ENCODE measurements at places on chromosomes 4 and X.

DNA sequence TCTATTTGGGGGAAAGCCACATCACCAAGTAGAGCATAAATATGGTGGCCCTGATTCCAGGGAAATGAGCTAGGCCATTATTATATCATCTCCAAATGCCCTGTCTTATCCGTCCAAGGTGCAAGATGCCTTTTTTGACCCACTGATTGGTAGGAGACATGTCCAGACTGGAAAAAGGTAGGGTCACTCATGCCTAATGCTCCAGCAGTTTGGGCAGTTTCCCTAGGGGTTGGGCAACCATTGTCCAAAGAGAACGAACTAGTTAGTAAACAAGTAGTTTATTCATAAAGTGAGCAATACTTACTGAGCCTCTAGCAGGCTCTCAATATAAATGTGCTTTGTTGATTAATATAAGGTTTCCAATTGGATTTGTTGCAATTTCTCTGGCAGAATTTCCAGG lies 6.2 kb downstream of the FHDC1 start:
- no peak for DNase-seq

GRCh38 chr4:75895744-75896314 lies 6.4 kb downstream of the PPEF2 start:
- peak; percentile 57 for DNase-seq

DNA sequence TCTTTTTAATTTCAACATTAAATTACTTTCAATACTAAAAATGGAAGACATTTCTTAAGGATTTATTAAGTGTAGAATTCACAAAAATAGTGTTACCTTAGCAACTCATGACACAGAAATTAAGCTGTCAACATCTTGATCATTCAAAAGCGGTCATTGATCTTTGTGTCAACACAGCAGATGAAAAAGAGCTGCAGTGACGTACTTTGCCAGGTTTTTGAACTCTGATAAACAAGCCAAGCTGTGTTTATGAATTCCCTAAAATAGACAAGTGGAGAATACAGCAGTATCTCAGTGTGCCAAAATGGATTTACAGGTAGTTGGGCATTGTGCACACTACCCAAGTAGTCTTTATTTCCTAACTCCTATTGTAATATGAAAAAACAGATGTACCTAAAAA lies 1141.8 kb upstream of the PCDH7 start:
- no peak for DNase-seq

DNA sequence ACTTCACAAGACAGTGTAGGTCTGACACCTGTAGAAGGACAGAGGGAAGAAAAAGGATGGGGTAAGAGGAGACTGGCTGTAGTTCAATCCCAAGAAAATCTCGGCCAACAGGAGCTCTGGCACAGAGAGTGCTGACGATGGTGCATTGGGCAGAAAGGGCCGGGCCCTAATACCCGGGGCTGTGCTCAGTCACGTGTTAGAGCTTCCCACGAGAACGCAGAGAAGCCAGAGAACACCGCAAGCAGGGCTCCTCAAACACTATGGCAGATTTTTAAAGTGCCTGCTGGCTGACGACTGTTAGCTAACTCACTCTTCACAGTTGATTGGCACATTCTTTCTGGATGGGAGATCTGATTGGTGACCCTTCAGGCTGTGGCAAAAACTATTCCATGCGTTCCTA lies 35.5 kb downstream of the EREG start:
- no peak for DNase-seq

GRCh38 chr4:2302387-2303119 lies 40.6 kb upstream of the MXD4 start:
- no peak for DNase-seq

GRCh38 chr4:26885912-26886274 lies 25.3 kb downstream of the STIM2 start:
- DNase-seq, result peak; percentile 53

- DNase-seq, result no peak
These were observed 18.0 kb downstream of the MBNL3 start for GRCh38 chrX:132470831-132471230.

DNA sequence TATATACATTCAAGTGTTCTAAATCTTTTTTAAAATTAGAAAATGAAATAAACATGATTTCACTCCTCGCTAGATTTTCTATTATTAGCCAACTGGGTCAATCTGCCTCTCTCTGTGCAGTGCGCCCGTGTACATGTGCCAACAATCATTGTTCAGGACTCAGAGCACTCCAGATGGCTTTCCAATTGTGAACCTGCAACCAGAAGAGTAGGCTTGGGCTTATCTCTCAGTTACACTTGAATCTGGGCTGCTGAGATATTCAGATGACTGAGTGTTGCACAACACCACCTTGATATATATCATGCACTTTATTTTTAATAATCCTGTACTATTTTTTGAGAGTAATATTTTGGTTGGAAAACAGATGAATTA lies 184.0 kb upstream of the FSTL5 start:
- no peak for DNase-seq

DNA sequence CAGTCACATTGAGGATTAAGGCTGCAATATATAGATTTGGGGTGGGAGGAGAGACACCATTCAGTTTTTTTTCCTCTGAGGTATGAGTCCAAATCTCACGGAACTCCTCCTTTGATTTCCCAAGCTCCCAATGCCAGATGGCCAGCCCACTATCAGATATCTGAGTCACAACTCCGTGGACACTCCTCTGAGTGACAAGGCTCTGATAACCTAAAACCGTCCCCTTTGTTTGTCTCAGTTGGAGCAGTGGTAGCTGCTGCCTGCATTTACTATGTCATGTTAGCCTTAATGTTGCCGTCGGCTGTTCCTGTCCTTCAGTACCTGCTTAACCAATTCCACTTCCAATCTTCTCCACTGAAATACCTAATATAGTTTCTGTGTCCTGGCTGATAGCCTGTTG lies 107.3 kb downstream of the DTHD1 start:
- no peak for DNase-seq

GRCh38 chr4:22504447-22504846 lies 11.4 kb downstream of the ADGRA3 start:
- DNase-seq, result no peak

DNA sequence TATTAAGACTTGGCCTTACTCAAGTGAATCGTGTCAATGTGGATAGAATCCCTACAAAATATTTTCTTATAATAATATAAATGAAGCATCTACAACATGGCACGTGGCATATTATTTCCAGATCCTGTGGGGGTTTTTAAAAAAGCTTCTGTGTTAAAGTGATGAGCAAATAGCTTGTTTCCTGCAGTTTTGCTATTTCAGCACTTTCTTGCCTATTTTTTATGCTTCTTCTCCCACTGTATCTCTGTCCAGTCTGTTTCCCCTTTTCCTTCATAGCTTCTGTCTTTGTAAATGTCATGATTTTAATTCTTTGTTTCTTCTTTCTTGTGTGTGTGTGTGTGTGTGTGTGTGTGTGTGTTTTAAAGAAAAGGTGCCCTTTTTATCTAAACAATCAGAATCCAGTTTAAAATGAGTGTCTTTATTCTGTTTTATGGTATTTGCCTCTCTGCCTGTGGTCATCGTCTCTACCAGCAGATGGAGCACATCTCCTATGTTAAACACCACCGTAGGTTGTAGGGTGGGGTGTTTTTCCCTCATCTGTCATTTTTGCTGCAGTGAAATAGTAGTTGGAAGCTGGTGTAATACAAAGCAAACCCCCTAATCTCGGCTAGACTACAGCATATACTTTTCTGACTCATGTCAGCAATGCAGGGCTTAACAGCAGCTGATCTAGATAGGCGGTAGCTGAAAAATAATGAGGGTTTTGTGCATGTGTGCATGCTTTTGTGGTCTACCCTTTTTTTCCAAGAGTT lies 33.1 kb downstream of the FTHL17 start:
- peak; percentile 19 for DNase-seq

Measured in GM10248 (cell line).